ENCODE measurements at places on chromosomes 1 and 21.

DNA sequence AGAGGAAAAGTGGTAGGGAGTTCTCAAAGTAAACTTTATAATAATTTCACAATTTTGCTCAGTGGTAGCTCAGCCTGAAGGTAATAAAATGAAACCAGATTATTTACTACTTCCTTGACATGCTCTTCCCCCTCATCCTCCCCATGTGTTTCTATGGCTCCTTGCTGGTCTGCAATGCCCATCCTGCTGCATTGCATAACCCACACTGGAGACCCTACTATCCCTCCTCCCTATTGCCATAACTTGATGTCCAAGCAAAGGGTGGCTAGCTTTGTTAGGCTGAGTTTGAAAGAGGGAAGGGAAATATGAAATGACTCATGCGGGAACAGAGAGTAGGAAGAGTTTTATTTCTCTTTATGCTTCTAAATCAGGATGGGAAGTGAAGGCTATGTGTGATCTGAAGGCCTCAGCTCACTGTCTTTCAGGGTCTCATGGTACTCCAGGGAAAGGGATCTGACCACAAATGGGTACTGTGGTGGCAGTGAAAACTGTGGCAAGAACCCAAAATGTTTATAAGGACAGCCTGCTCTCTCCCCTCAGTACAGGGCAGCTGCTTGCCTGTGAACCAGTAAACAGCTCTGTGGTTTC lies 36.4 kb upstream of the HSD17B7 start:
- DNase-seq: no peak

DNA sequence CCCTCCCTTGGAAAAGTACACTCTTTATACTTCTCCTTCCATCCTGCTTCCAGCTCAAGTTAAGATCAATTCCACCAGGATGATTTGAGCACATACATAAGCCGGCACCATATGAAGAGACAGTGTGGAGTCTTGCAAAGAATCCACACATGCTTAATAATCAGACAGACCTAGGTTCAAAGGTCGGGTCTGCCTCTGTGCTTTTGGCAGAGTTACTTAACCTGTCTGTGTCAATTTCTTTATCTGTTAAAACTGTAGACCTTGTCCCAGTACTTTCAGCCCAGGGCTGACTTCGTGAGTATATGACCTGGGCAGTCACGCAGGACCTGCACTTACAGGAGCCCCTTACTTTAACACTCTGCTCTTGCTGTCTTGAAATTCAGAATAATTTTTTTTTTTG lies 30.2 kb upstream of the BECN2 start:
- DNase-seq: no peak

GRCh38 chr1:243411472-243411871 lies 155.6 kb downstream of the SDCCAG8 start:
- no peak for DNase-seq

DNA sequence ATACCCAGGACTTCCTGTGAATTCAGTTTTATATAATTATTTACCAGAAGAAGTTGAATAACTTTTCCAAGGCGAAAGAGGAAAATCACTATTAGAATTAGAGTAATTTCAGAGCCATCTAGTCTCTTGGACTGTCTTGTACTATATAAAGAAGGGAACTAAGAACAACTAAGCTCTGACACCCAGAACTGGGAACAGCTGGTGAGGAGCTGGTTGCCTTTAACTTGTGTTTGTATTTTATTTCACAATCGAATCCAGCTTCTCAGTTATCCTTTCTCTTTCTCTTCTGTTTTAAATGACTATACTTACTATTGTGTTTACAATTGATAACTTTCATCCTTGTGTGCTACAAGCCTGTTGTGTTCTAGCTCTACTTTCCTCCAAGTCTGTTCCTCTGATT lies 8.4 kb downstream of the SNX27 start:
- no peak for DNase-seq

DNA sequence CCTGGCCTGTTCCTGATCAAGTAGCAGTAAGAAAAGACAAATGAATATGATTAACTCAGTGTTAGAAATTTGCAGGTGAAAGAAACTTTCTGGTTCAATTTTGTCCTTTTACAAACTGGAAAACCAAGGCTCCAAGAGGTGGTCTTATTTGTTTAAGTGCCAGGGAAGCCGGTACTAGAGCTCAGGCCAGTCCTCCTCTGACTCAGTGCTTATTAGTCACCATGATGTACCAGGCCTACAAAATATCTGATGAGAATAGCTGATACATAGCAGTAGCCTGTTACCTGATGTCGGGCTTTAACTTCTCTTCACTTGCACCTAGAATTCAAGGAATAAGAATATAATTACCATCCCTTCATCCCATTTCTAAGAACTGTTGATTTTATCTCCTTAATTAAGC lies 394.8 kb downstream of the LMX1A start:
- DNase-seq: no peak

DNA sequence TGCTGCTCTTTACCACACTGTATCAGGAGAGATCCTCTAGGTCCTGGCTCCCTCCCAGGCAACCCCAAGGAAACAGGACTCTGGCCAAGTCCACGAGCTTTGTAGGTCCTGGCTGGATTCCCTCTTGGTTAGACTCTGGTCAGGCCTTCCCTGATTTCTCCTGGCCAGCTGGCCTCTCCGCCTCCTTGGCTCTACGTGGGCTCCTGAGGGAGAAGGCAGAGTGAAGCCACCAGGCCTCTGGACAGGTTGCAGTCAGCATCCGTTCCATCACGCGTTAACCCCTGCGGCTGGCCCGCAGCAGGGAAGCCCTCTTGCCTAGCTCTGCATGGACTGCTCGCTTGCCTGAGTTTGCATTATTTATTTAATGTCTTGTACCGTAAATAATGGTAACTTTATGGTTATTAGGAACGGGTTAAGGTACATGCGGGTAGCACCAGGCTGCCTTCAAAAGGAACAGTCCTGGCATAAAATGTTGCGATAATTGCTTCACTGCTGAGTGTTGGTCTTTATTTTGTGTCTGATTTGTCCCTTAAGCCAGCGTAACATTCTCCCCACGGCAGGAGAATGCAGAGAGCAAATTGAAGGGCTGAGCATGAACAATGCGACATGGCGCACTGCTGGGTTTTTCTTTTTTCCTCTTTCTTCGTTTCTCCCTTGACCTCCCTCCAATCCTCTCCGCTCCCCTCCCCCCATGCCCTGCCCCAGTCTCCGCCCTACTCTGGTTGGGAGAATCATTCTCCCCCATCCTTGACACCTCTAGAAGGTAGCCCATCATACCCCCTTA lies 100.3 kb downstream of the RNF220 start:
- DNase-seq: no peak

DNA sequence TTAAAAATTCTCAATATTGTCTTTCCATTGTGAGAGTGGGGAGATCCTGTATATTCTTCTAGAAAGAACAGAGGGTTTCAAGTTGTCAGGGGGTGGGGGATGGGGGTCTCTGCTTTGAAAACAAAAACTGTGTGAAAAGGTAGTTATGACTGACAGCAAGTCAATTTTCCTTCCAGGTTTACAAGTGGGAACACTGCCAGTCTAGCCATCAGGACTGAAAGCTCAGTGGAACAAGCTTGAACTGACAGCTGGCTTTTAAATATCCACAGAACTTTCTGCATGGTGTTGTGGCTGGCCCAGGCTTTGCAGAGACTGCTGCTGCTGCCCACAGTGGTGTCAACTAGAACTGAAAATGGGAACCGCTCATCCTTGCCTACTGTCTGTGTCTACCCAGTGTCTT lies 162.6 kb downstream of the TNR start:
- no peak for DNase-seq

- DNase-seq: no peak
Observed at GRCh38 chr1:115314765-115315164, 23.3 kb downstream of the NGF start.

DNA sequence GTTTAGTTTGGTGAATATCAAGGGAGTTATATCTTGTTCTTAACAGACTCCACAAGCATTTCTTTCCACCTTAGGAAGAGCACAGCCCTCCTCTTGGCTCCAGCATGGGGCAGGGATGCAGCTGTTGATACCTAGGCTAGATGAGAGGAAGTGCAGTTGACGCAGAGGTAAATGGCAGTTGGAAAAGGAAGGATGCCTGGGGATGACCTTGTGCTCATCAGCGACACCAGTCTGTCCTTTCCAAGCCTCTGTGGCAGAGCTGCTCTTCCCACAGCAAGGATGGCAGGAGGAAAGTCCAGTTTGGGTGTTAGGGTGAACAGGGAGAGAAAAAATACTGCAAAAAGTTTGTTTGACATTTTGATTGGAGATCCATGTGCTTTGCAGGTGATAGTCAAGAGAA lies 6.2 kb downstream of the PROX1 start:
- no peak for DNase-seq

DNA sequence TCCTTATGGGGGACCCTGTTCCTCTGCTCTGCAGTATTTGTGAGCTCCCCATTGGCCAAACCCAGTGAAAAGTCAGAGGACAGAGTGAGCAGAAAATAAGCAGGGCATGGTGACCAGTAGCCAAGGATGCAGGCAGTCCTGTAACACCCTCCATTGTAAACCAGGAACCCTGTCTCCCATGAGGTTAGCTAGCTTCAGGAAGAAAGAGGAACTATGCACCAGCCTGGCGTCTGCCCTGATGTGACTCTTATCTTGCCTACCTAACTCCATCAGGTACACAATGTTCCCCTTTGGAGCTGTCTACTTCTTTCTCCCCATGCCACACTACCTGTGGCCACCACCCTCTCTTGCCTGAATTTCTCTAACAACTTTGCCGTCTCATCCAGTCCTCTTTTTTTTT lies 119.2 kb downstream of the LRIG2 start:
- DNase-seq: no peak

DNA sequence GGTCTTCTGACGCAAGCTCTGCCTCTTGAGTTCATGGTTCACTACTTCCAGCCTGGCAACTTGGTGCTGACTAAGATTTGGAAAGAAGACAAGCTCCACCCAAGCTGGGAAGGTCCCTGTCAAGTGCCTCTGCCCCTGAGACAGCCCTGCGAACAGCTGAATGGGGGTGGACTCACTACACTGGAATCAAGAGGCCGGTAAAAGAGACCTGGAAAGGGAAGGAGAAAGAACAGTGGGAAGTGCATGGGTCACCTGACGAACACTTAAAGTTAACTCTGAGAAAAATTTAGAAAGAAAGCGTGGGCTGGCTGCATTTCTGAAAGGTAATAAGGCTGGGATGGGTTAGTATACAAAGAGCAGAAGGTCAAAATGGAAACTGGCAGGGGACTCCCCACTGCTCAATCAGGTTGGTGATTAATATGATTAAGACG lies 26.1 kb upstream of the ZNF496 start:
- DNase-seq: no peak

GRCh38 chr1:159931101-159931794 lies 5.9 kb upstream of the TAGLN2 start:
- no peak for DNase-seq

DNA sequence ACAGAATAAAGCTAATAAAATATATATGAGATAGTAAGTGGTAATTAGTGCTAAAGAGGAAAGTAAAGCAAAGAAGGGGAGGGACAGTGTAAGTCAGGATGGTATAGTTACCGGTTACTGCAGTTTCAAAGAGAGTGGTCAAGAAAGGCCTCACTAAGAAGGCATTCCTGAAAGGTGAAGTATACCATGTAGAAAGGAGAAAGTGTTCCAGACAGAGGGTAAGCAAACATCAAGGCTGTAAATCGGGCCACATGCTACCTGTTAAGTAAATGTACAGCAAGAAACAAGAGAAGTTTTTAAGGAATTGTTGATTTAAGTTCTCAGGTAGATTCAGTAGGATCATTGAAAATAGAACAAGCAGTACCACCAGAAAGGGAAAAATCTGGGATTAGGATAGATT lies 9.7 kb downstream of the DESI2 start:
- DNase-seq: no peak

DNA sequence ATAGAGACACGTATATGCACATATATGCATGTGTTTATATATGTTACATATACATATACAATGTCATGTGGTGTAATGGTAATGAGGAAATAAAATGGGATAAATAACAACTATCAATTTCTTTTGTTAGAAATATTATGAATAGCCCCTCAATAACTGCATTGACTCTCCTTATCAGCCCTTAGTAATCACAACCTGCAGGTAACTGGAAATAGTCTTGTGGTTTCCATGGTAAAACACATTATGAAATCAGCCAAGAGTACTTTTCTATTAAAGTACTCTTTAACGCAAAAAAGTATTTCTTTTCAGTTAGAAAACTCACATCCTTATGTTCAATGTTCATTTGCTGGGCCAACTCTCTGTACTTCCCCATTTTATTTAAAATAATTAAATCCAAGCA lies 105.8 kb downstream of the KCNT2 start:
- no peak for DNase-seq

- no peak for DNase-seq
Observed at GRCh38 chr1:9242338-9242969, 7.9 kb downstream of the H6PD start.

- DNase-seq: no peak
Observed at GRCh38 chr1:218242171-218242570, 42.9 kb upstream of the RRP15 start.

DNA sequence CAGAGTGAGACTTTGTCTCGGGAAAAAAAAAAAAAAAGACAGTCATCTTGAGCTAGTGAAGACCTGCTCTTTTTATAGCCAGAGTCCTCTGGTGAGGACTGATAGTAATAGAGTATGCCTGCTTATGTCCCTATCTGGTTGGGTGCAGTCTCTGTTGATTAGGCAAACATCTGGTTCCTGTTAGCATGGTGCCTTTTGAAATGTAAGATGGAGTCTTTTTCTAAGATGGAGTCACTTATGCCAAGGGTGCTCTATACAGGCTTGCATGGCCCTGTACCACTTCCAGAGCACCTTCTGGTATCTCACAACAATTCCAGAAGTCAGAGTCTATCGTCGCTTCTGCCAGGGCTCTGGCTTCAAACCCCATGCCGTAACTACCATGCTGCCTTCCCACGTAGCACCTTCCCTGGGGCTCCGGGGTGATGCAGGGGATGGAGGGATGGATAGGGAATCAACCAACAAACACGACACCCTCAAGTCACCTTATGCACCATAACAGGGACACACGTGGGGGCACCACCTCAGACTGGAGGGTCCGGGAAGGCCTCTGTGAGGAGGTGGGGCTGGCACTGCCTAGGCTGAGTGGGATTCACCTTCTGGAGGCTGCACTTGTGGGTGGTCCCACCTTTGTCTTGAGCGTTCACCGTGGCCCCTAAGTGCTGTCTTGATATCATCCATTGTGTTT lies 11.6 kb upstream of the PADI6 start:
- DNase-seq: no peak

- no peak for DNase-seq
Observed at GRCh38 chr1:48889082-48889481, 112.4 kb upstream of the BEND5 start.

DNA sequence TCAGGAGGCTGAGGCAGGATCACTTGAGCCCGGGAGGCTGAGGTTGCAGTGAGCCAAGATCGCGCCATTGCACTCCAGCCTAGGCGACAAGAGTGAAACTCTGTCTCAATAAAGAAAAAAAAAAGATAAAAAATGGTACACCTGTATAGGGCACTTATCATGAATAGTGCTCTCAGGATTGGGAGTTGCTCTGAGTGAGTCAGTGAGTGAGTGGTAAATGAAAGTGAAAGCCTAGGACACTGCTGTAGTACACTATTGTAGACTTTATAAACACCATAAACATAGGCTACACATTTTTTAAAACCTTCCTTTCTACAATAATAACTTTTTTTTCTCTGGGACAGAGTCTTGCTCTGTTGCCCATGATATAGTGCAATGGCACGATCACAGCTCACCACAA lies 16.8 kb downstream of the PHTF1 start:
- no peak for DNase-seq
